Right atrium auricular region (tissue), 2 donors: ENCODE measurements at places on chromosomes 7 and 10. TPM values are rescaled to one million over a fixed set of nuclear protein-coding genes. Genes with fewer than 3 reads are reported as not detected.

DNA sequence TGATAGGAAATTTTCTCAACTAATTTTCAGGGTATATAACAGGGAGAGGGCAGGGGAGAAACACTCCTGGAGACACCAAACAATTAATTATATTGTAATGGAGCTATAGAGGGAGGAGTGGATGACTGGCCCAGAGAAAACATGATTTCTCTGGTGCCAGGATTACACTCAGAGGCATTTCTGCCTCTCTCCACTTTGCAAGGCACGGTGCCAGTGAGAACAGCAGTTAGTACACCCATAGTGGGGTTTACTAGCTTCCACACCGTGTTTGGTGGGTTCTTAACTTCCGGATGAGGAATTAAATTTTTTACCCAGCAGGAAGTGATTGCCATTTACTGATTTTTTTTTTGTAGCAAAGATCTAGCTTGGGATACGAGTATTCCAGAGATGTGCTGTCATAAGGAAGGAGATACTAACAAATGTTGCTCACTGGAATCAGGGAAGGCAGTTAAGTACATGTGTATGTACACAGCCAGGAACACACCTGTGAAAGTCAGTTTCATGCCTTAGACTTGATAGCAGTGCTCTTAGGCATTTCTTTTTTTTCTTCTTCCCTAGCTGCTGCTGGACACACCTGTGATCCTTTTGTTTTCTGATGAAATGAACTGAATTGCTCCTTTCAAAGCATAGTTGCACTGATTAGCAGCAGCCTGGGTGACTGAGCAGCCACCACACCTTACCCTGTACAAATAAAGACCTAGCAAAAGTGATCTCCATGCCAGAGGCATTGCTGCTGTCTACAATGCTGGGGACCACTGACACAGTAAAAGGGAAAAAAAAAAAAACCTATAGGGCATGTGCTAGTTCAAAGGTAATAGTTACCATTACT, 58.1 kb downstream of the POLL start:
- H3K4me1 ChIP-seq: no peaks in the 10 kb centered on the region
- no peaks in the 10 kb centered on the region for H3K27me3 ChIP-seq
- no peak for DNase-seq
- H3K27ac ChIP-seq: no peak overlapping the region

DNA sequence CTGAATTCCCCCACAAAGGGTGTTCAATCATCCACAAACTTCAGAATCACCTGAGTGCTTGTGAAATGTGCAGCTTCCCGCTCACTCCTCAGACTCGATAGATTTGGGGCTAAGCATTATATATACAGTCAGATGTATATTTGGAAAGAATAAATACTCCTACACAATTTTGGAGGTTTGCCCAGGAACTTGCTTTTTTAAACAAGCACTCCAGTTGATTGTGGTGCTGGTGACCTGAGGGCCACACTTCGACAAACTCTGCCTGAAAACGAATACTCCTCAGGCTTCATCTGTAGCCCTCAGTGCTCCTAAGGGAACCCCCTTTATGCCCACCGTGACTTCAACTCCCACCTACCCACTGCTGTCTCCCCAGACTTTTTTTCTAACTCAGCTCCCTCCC, 211.6 kb downstream of the INHBA start:
- no peak overlapping the region for H3K4me3 ChIP-seq
- no peak for DNase-seq
- H3K4me1 ChIP-seq: no peaks in the 10 kb centered on the region
- no peaks in the 10 kb centered on the region for H3K36me3 ChIP-seq
- H3K27ac ChIP-seq: no peak overlapping the region
- no peaks in the 10 kb centered on the region for H3K27me3 ChIP-seq

The GATA3 gene
- 1.4 TPM for total RNA-seq

The TAS2R5 gene
- total RNA-seq: 0.59 TPM
